Spleen (tissue), 13 donors: ENCODE measurements at places on chromosomes 7 and 10.

GRCh38 chr10:110827875-110828274, 43.9 kb upstream of the PDCD4 start:
- DNase-seq: no peak

- no peak for DNase-seq
These were observed 137.0 kb downstream of the RAPGEF5 start for GRCh38 chr7:22219739-22220493.

DNA sequence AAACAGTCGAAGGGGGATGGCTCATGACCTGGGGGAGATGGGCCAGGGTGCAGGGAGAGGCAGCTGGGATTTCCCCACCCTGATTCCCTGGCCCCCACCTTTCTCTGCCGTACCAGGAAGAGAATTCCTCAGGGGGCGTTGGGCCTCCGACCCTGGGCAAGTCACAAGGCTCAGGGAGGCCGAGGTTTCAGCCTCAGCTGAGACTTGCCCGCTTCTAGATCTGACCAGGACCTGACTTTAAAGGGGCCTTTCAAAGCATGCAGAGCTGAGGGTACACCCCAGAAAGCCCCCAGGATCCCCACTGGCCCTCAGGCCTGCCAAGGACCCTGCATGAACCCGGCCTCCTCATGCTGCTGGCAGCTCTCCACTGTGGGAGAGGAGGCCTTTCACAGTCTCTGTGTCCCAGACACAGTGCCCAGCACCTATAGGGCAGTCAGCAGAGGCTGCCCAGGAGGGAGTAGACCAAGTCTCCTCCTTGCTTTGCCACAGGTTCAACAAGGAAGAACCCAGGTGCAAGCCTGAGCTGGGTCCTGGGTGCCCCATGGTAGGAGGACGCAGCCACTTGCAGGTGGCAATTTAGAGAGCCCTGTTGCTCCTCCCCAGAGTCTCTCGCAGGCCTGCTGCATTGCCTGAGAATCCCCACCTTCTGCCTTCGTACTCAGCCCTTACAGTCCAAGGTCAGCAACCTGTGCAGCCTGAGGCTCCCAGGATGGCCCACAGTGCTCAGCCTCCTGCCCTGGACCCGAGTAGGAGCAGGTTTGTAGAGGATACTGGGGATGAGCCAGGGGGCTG, 89.3 kb downstream of the CHST15 start:
- peak; percentile 71 for DNase-seq

- no peak for DNase-seq
These were observed 82.3 kb downstream of the HTR7 start for GRCh38 chr10:90775351-90776028.

GRCh38 chr7:85529201-85529600, 342.3 kb upstream of the SEMA3D start:
- DNase-seq: no peak

DNA sequence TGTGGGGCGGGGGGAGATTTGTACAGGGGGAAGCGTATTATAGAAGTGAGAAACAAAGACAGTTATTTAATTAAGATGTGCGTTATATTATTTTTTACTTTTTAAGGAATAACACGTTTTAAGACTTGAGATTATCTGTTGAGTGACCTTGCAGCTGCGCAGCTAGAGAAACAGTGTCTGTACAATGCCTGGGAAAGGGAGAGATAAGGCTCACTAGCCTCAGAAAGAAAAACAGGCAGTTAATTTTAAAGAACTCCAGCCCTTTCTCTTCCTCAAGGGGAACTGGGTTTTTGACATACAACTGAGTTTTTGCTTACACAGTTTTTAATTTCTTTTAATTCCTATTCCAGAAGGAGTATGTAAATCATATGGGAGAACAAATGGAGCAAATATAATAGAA, 50.7 kb downstream of the LMBR1 start:
- DNase-seq: no peak

DNA sequence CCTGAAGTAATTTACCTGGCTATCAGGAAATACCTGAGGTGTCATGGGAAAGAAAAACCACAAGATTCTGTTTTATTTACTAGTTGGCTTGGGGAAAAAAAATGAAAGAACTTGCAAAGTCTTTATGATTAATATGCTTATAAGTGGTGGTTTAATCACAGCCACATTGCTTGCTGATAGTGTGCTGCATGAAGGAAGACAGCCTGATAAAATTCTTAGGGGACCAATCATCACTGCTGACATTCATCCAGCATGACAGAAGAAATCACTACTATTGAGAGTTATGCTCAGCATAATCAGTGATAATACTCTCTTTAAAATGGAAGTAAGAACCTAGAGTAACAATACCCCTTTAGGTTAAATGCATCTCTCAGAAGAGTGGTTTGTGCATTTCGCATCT, 150.2 kb upstream of the LRRN3 start:
- no peak for DNase-seq

DNA sequence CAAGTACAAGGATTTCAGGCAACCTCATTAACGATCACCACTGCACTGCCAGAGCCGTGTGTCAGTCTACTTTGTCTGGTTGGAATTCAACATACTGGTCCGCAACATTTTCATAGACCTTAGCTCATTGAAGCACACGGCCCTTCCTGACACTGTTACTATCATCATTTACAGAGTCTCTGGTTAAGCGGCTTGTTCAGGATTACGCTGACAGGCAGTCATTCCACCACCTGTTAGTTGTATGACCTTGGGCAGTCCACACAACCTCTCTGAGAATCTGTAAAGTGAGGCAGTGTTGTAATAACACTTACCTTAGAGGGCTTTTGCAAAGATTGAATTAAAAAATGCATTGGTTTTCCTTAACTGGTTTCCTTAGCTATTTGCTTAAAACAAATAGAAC, 112.6 kb downstream of the AOAH start:
- DNase-seq: no peak

GRCh38 chr7:156005202-156005691, 193.0 kb upstream of the SHH start:
- no peak for DNase-seq

- DNase-seq: peak; percentile 17
These were observed 40.8 kb upstream of the CTBP2 start for GRCh38 chr10:125201108-125201524.

GRCh38 chr7:63900394-63901203, 98.0 kb upstream of the ZNF722 start:
- peak; percentile 97 for DNase-seq

DNA sequence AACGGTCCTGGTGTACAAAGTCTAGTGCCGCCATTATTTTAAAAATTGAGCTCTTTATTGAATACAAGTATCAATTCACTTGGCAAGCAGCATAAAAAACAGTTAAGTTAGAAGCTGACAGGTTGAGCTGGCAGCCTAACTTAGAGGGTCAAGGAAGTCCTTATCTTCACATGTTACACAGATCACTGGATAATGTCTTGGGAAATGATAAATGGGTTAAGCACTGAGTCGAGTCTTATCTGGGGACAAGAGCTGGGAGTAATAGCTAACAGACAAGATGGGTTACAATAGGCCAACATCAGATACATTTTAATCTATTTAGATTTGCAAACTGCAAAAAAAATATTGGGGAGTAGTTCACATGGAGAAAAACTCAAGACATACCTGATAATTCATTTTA, 34.2 kb downstream of the SLC18A2 start:
- DNase-seq: no peak

DNA sequence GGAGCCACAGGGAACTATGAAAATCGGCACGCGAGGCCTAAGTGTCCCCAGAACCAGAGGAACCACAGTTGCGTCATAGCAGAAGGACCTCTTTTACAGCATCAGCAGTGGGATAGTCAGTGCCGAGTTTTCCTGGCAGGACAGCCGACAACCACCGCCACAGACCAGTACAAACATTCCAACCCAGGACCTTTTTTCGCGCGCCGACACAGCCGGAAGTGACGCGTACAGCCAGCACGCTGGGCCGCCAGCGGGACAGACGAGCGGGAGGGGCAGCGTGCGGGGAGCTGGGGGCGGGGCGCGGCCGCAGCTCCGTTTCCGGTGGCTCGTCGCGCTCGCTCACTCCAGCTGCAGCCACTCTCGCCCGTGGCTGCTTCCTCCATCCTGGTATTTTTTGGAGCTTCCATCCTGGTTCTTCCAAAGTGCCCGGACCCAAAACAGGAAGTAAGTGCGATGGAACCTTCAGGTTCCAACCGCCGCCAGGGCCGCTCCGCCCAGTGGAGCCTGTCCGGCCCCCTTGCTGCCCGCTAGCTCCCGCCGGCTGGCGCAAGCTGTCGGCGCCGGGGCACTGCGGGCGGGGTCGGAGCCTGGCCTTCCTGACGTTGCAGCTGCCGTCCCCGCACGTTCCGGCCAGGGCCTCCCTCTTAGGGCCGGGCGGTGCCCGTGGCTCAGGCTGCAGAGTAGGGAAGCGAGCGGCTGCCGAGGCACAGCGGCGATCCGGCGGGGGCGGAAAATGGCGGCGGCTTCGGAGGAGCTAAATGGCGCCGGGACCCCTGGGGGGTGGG, at the start of gene DMTF1:
TSS of gene DMTF1 (plus strand) at position 342 of the 785 bp plus-strand sequence. CDS start 12,489 bp downstream, outside the sequence.
- DNase-seq: peak; percentile 98

DNA sequence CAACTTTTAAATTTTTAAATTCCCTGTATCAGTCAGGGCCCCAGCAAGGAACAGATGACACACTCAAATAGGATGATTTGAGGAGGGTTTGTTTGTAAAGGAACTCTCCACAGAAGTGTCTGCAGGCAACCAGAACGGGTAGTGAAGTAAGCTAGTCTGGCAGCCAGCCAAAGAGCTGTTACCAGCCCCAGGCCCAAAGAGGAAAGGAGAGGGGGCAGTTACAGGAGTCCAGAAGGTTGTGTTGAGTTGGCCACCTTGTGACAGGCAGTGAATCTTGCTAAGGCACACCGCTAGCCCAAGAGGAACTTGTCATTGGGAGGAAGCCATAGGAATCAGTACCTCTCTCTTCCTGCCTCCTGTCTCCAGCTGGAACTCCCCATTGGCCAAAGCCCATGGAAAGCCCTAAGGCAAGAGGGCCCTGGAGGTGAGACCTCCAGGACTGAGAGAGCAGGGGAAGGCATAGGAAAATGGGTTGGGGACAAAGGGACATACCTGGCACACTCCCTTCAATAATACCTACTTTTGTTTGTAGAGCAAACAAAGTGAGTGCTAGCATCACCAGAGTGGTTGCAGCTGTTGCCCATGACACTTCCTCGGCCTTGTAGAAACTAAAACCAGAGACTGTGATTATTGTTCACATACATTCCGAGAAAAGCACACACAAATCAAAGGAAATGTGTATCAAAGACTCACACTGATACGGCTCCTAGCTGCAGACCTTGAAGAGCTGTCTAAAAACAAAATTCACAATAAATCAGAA, 25.4 kb upstream of the GATAD1 start:
- DNase-seq: no peak

GRCh38 chr7:157027568-157028198, 17.2 kb upstream of the MNX1 start:
- DNase-seq: peak; percentile 24

GRCh38 chr10:63884426-63884825, 363.2 kb downstream of the REEP3 start:
- no peak for DNase-seq

DNA sequence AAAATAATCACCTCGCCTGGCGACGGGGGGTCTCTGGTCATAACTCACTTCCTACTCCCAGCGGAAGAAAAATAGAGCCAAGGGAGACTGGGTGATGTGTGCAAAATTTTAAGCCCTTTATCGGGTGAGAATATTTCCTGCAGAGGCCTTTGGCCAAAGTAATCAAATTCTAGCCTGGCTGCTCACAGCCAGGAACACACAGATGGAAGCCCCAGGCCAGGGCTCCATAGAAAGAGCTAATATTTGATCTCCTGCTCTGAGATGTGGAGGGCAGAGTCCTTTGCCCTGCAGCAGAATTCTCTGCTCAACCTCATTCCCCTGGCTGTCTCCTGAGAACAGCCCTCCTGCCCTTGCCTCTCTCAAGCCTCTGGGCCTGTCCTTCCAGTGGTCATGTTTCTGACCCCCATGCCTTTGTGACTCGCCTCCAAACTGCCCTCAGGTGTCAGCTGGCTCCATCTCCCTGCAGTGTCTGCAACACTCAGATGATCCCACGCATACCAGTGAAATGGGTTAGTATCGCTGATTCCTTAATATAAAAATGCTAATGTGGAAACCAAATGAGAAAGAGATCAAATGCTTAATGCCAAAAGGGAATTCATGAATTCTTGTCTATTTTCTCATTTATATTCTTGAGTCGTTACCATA, 34.5 kb downstream of the FRMD4A start:
- DNase-seq: no peak

DNA sequence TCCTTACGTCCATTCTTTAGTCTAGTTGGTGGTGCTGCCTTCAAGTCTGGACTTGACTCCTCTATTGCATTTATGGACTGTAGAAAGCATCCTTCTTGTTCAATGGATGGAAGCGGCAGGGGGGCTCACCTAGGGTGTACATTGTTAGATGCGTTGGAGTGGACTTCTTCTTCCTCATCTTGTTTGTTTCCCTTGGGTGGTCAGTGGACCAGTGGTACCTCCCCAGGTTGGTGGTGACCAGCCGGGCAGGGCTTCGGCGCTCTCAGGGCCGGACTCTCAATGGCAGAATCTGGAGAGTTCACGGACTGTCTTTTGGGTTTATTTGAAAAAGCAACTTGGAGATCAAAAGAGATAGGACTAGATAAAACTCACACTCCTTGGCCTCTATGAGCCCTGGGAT, 6.2 kb upstream of the BTBD16 start:
- peak; percentile 32 for DNase-seq

DNA sequence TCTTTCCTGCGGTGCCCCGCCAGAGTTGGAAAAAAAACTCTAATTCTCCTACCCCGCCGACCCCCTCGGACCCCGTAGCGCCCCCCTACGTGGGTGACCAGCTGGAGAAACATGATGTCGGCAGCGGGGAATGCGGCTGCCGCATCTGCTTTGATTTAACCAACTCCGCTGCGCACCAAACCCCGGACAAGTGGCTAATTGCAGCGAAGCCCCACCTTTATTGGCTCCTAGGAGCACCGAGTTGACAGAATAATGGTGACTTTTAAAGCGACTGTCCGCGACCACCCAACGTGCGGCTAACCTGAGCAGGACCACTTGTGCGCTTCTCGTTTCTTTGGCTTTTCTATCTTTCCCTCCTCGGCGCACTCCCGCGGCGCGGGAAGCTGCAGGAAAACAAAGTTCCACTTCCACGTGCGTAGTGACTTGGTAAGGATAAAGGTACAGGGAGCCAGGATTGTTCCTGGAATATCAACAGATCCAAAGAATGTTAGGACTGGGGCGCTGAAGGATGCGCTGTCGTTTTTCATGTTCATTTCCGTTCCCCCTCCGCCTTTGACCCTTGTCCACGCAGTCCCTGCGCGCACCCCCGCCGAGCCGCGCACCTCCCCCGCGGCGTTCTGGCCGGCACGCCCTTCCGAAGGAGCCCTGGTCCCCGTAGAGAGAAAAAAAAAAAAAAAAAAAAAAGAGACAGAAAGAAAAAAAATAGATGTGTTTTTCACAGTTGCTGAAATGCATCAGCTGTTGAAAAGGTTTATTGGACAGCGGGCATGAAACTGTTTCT, 1.4 kb downstream of the WNT16 start:
- peak; percentile 84 for DNase-seq
